ENCODE measurements at places on chromosomes 2 and 18. TPM values are rescaled to one million over a fixed set of nuclear protein-coding genes. Genes with fewer than 3 reads are reported as not detected.

CNDP1 gene
- total RNA-seq: 0.05 TPM

NYAP2 gene
- total RNA-seq: not detected

ALMS1 gene
- total RNA-seq: 11.1 TPM

GALR1 gene
- not detected for total RNA-seq

RNF144A gene
- 1.8 TPM for total RNA-seq

AP1S3 gene
- 48.0 TPM for total RNA-seq

CD207 gene
- not detected for total RNA-seq

SPEG gene
- 2.3 TPM for total RNA-seq

GRCh38 chr2:164847291-164847690 is 5.7 kb upstream of the COBLL1 start:
- DNase-seq: no peak

DNA sequence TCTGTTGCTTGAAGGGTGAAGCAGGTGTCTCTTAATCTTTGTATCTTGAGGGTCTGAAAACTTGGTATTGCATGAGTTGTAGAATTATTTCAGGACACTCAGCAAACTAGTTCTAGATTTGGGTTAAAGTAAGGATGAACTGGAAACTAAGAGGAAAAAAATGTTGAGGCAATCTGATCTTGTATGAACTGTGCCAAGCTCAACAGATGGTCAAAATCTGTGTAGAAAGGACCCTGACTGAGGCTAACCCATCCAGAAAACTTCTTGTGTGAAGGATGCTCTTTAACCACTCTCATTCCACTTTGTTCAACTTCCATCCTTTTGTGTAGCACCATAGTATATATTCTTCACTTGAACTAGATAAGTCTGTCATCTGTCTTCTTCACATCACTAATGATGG is 861.7 kb downstream of the SLC4A3 start:
- no peak for DNase-seq

GRCh38 chr18:69567813-69568488 is 167.3 kb downstream of the DOK6 start:
- no peak for DNase-seq

- peak; percentile 68 for DNase-seq
Observed at GRCh38 chr2:46072101-46072820, 224.9 kb upstream of the EPAS1 start.

GRCh38 chr2:112006076-112006410 is 49.0 kb upstream of the TMEM87B start:
- DNase-seq: peak; percentile 64

DNA sequence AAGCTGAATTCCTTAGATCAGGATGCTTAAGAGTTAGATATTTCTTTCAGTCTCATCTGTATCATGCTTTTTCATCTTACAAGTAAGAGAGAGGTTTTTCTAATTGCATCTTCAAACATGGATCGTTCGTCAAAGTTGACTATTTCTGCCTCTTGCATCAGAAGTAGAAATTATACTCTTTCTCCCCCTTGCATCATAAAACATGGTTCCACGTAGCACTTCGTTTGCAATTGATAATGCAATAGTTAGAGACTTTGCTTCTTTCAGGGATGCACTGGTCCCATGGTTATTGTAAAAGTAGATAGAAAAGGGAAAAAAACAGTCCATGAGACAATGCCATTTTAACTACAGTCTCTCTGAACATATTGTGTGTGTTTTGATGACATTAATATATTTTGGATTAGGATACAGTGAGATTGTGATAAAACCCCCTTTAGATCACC is 75.1 kb upstream of the PARD3B start:
- no peak for DNase-seq

- no peak for DNase-seq
Observed at GRCh38 chr2:207235621-207236020, 69.9 kb upstream of the KLF7 start.

- peak; percentile 56 for DNase-seq
Observed at GRCh38 chr2:99918389-99918788, 224.0 kb downstream of the AFF3 start.

- DNase-seq: no peak
Observed at GRCh38 chr18:54150226-54150625, 74.2 kb downstream of the MBD2 start.

DNA sequence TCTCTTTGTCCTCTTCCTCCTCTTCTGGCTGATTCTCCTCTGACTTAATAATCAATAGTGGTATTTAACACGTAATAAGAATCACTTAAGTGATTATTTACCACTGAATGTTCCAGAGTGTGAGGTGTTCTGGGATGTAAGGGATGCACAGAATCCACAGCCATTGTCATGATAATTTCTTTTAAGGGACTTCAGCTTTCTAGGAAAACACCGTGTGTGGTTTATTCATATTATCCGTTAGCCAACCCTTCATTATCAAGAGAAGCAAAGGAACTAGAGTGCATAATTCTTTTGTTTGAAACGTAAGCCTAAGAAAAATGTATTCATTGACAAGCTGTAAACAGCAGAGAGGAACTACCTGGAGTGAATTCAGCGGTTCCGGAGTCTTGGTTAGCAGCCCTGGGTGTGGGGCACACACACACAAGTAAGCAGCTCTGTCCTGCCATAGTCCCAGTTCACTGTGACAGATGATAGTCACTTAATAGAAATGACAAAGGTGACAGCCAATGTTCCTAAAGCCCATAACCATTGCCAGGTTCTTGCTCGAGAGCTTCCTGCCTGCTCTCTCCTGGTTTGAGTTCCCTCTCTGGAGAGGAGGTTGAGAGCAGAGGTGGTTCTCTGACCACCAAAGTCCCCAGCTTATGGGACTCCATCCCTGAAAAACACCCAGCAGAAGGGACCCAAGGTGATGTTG is 101.9 kb downstream of the ACOXL start:
- DNase-seq: no peak

GRCh38 chr18:8288472-8289195 is 320.6 kb upstream of the RAB12 start:
- no peak for DNase-seq

GRCh38 chr2:137229834-137230233 is 464.5 kb downstream of the THSD7B start:
- no peak for DNase-seq

- no peak for DNase-seq
Observed at GRCh38 chr2:191171286-191171685, 20.5 kb upstream of the STAT4 start.

DNA sequence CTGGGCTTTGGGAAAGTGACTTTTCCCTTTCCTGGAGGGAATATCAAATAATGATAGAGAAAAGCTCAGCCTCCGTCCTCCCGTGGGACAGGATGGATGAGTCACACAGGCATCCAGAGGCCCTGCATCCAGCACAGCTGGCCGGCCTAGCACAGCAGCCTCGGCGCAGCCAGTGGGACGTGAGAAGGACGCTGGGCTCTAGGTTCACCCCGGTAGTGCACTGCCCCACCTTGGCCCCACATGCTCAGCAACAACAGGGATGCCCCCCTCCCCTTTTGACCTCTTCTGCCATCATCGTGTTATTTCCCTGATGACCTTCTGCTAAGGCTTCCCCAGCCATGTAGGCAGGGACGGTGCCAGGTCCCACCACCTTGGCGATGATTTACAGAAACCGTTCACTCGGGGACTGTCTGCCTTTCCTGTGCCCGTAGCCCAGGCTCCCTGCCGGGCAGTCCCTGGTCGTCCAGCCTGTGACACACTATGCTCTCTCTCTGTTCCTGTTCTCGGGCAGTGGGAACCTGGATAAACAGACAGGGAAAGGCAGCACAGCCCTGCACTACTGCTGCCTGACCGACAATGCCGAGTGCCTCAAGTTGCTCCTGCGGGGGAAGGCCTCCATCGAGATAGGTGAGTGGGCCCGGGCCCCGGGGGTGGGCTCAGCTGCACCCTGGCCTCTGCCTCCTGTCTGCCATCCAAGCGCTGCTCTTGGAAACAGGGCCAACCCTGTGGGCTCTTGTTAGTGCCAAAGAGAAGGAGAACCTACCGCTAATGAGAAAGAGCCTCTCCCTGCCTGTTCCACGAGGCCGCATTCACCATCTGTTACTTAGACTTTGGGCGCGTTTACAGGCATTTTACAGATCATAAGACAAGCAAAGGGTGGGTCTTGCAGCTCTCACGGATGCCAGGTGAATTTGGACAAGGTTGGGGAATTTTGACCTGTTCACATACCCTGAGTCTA is 44.6 kb downstream of the ITGB1BP1 start:
- DNase-seq: peak; percentile 57

DNA sequence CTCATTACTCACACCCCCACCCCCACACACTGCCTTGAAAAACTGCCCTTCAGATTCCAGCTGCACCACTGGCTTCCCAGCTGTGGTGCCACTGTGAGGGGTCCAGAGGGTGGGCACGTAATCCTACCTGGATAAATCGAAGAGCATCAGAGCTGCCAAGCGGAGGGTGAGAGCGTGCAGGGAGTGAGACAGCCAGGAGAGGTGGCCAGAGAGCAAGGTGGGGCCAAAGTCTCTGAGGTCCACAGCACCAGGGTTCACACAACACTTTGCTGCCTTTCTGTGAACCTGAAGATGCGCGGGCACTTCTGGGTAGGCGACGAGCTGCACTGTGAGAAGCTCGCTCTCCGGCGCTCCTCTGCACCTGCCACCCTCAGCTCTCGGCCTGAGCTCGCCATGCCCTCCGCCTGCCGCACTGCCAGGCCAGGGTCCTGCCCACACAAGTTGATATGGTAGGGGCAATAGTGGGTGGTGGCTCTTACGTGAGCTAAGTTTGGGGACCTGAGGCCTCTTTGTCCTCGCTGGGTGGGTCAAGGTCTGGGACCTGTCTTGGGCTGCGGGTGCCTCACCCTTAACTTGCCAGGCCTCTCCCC is 83.9 kb downstream of the MARCO start:
- no peak for DNase-seq

DNA sequence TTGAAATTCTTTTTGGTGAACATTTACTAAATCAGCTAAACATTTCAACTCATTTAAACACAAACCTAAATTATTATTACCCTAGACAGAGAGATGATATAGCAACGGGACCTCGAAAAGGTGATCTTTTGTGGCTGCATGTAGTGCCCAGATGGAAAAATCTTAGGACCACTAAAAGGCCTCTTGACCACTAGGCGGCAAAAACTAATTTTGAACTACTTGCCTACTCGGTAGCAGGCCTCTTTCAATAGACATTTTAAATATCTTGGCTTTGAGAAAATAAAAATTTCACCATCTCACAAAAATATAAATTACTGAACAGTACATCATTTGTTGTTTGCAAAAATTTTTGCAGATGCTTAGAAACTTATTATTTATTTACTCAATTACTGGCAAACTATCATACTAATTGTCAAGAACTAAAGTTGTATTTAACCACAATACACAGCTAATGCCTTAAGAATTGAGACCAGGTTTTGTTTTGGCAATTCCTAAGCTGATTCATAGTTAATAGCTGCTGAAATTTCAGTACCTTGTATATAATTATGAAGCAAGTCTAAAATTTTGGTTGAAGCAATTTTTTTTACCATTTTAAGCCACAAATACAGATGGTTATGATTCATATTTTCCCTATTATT is 9.4 kb downstream of the COL3A1 start:
- peak; percentile 18 for DNase-seq

- peak; percentile 66 for DNase-seq
Observed at GRCh38 chr18:26617151-26617554, 68.8 kb upstream of the KCTD1 start.

GRCh38 chr2:60498816-60499429 is 54.5 kb downstream of the BCL11A start:
- DNase-seq: no peak

- no peak for DNase-seq
Observed at GRCh38 chr2:233020454-233020853, 7.4 kb upstream of the NGEF start.

DNA sequence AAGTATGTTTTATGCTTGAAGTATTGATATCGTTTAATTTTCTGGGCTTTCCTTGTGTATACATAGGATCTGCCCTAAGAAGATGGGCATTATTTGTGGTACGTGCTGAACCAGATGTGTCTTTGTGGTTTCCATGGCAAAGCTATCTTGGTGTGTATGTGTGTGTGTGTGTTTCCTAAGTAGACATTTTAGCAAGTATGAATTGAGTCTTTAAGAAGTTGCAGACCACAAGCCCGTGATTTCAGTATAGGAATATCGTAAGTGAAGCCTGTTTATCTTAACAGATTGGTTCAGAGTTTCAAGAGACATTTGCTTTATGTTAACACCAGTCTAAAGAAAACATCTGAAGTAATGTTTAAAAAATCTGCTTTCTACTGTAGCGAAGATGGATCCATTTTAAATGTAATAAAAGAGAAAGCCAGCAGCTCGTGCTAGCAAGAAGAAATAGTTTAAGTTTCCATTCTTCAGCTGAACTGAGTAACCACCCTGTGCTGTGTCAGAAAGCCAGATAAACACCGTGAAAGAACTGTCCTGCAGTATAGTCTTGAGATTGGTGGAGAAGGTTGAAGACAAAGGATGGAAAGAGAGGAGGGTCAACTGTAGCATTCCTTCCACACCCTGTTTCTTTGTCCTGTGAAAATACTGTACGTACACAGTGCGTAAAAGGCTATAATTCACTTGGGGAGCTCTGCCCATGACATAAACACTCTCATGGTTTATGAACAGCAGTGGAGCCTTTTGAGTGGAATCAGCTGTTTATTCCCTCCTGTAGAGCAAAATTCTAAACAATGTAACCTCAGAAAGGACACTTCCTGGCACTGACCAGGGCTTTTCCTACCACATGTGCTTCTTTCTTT is 91.9 kb upstream of the FOSL2 start:
- no peak for DNase-seq

GRCh38 chr2:216942465-216942864 is 82.6 kb upstream of the TNP1 start:
- DNase-seq: no peak

DNA sequence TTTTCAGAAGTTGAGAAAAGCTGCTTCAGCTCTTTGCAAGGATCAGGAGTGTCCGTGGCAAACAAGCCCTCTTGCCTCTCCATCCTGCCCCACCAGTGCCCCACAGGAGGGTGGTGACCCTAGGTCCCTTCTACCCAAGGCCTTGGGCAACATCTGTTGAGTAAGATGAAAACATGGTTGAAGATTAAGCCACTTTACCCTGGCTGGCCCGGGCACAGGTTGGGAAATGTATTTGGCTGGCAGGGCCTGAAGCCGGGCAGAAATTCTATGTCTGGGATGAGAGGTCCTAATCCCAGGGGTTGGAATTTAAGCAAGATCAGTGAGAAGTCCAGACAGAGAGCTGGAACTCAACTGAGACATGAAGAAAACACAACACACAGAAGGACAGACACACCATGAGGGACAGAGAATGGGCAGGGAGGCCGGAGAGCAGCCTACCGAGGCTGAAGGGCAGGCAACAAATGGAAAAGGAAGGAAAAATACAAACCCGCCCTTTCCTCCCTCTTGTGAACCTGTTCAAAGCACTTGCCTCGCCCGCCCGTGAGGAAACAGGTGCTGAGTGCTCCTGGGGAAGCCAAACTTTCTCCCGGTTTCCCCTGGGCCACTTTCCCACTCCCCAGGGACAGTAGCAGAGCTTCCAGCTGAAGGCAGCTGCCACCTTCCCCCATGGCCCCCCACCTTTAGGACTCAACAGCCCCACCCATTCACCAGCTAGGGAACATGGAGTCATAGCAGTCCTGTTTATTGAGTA is 86.1 kb downstream of the TNS1 start:
- DNase-seq: peak; percentile 83

GRCh38 chr2:30484995-30485394 is 37.9 kb downstream of the LCLAT1 start:
- peak; percentile 32 for DNase-seq

- no peak for DNase-seq
Observed at GRCh38 chr18:73696171-73696570, 451.5 kb downstream of the FBXO15 start.

- DNase-seq: peak; percentile 95
Observed at GRCh38 chr2:26274058-26274613, 29.4 kb downstream of the HADHB start.

Measured in renal cortical epithelial cell (primary cell).